Stimulated activated CD8-positive, alpha-beta memory T cell treated with anti-CD3 and anti-CD28 coated beads, Interleukin-4, amount 100 ng/mL, for 1 hour (primary cell): ENCODE measurements at places on chromosomes 5 and 9.

GRCh38 chr5:3428334-3428733 is 167.3 kb upstream of the IRX1 start:
- DNase-seq: no peak

GRCh38 chr9:89639367-89639795 is 34.6 kb downstream of the GADD45G start:
- no peak for DNase-seq

- no peak for DNase-seq
Measured at GRCh38 chr5:84113246-84114105, 271.2 kb downstream of the EDIL3 start.

- DNase-seq: no peak
Measured at GRCh38 chr5:101991486-101991885, 304.6 kb downstream of the SLCO4C1 start.

GRCh38 chr5:145161391-145161790 is 673.8 kb downstream of the PRELID2 start:
- no peak for DNase-seq

DNA sequence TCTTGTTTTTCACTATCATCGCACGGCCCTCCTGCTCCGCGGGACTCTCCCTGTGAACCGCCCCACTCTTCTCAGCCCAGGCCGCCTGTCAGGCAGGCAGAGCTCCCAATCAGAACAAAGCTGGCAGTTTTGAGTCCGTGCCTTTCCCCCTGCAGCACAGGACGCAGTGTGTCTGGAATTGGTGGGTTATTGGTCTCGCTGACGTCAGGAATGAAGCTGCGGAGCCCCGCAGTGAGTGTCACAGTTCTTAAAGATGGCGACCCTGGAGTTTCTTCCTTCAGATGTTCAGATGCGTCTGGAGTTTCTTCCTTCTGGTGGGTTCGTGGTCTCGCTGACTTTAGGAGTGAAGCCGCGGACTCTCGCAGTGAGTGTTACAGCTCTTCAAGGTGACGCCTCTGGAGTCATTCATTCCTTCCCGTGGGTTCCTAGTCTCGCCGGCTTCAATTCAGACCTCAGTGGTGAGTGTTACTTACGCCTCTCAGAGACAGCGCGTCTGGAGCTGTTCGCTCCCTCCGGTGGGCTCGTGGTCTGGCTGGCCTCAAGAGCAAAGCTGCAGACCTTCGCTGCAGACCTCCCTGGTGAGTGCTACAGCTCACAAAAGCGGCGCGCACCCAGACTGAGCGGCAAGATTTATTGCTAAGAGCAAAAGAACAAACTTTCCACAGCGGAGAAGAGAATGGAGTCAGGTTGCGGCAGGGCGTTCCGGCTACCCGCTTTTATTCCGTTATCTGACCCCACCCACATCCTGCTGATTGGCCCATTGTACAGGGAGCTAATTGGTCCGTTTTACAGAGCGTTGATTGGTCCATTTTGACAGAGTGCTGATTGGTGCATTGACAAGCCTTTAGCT is 7.4 kb downstream of the ZDHHC11B start:
- DNase-seq: no peak

- DNase-seq: no peak
Measured at GRCh38 chr5:130708754-130709153, 456.3 kb downstream of the HINT1 start.
